Frontal cortex (tissue), 4 donors: ENCODE measurements at places on chromosomes 6 and 20.

DNA sequence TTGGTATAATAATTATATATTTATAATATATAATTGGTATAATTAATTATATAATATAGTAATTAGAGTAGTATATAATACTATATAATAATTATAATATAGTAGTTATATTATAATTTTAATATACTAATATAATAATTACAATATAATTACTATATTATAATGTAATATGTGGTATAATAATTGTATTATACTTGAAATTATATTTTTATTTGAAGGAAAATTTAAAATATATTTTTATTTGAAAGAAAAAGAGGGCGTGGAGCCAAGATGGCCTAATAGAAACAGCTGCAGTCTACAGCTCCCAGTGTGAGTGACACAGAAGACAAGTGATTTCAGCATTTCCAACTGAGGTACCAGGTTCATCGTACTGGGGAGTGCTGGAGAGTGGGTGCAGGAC lies 365.9 kb downstream of the MMUT start:
- no peak for DNase-seq

- no peak for DNase-seq
Measured at GRCh38 chr6:1296542-1296941, 15.4 kb upstream of the FOXQ1 start.

- no peak for DNase-seq
Measured at GRCh38 chr6:73074175-73074574, 151.1 kb downstream of the KHDC1L start.

DNA sequence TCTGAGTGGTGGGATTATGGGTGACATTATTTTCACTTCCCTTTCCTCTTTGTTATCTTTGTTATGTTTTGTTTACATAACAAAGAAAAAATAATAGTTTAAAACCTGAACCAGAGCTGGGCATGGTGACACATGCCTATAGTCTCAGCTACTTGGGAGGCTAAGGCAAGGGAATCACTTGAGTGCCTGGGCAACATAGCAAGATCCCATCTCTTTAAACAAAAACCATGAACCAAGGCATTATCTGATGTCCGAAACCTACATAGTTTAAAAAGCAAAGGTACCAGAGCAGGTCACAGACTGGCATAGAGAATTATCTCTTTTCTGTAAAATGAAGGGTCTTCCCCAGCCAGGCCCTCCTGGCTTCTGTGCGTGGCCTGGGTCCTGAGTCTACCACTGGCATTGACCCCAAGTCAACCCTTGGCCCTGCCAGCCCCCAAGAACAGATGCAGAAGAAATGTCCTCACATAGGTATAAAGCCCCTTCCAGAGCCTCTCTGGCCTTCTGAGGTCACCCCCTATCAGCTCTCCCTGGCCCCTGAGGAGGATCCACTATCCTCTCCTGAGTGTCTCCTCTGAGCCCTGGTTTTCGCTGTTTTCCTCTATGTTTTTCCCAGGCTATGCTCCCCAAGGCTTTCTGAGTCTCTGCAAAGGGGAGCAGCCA lies 81.3 kb downstream of the TRERF1 start:
- no peak for DNase-seq

DNA sequence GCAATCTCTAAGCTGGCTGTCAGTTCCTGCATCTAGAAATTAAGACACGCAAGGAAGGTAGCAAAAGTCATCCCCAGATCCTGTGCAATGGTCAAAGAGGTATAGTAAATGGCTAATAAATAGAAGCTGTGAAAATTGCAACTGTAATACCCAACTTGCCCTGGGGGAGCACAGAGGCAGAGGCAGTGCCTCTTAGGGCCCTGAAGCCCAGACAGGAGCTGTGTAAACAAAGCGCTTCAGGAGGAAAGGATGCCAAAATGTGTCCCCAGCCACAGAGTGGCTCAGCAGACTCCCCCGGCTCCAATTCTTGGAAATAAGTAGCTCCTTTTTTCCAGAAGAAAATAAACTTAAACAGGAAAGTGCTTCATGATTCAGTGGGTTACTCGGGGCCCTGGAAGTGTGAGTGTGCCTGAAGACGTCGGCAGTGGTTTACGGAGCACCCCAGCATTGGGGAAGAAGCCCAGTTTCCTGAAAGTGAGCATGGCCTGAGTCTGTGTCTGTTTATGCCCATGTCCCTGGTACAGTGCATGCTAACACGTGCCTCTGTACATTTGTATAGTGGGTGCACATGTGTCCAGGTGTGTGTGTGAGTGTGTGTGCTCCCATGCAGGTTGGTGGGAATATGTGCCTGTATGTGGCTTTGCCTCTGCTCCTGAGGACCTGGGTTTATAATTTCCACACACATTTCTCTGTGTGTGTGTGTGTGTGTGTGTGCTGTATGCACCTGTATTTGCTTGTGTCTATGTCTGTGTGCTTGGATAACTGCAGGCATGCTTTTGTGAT lies 246.7 kb downstream of the MAFB start:
- DNase-seq, result no peak
